ENCODE measurements at places on chromosomes 4 and X.

DNA sequence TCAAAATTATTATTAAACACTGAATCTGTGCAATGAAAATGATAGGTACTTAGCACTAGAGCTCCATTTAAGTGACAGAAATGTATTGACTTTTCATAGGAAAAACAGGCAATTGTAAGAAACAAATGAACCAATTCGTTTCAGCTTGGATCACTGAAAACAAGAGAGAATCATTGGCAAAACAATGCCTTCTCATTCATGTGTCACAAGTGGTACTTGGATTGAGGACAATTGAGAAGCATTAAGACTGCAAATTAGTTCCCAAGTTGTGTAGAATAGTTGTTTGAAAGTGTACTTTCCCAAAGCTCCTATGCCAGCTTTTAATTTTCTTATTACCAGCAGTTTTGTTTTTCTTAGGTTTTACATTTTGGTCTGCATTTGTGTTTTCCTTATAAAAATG is 20.6 kb downstream of the CNKSR2 start:
- peak; percentile 12 for DNase-seq

- DNase-seq: no peak
Observed at GRCh38 chr4:83238393-83239248, 46.0 kb downstream of the COQ2 start.

DNA sequence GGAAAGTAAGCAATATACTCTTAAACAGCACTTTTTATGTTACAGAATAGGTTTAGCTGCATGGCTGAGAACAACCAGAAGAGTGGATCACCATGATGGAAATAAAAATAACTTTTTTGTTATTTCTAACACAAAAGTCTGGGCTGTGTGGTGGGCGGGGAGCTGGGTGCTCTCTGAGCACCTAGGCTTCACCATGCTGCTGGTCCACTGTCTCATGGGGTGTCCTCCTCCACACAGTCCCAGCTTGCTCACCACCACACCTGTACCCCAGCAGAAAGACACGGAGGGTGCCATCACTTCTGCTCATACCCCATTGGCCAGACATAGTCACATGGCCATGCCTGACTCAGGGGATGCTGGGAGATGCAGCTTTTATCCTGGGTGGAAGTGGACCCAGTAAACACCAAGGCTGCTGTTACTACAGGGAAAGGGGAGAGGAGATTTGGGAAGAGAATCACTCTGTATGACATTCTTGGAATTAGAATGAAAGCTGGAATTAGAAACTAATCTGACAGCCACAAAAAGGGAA is 45.0 kb downstream of the CPZ start:
- no peak for DNase-seq

GRCh38 chr4:87209696-87210095 is 10.7 kb downstream of the KLHL8 start:
- no peak for DNase-seq

DNA sequence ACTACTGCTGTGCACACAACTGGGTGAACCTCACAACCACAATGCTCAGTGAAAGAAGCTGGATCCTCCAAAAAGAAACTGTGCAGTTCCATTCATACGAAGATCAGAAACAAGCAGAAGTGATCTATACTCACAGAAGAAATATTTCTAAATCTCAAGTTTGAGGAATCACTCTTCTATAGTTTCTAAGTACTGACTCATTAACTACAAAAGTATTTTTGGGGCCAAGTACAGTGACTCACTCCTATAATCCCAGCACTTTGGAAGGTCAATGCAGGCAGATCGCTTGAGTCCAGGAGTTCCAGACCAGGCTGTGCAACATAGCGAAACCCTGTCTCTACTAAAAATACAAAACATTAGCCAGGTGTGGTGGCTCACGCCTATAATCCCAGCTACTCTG is 51.3 kb upstream of the RELL1 start:
- DNase-seq: no peak

DNA sequence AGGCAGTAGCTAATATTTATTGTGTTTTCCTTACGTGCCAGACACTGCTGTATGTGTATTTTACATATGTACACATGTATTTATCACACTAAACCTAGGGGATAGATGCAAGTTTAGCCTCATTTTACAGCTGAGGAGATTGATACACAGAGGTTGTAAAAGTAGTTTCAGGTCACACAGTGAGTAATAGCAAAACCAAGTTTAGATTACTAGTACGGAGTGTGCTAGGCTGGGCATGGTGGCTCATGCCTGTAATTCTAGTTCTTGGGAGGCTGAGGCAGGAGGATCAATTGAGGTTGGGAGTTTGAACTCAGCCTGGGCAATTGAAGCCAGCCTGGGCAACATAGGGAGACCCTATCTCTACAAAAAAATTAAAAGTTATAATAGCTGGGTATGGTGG is 701.1 kb upstream of the ATOH1 start:
- no peak for DNase-seq

DNA sequence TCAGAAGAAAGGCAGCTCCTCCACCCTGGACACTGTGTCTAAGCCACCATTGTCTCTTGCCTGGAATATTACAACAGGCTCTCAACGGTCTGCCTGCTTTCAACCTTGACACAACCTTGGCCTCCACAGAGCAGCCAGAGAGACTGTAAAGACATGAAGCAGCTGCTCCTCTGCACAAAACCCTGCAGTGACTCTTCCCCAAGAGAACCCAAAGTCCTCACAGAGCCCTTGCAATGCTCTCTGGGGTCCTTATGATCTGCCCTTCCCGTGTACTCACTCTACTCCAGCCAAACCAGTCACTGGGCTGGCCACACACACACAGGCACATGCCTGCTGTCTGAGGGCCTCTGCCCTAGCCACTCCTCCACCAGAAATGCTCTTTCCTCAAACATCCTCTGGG is 75.9 kb upstream of the CPEB2 start:
- no peak for DNase-seq

- DNase-seq: peak; percentile 80
Observed at GRCh38 chr4:52964011-52964410, 101.9 kb downstream of the RASL11B start.

DNA sequence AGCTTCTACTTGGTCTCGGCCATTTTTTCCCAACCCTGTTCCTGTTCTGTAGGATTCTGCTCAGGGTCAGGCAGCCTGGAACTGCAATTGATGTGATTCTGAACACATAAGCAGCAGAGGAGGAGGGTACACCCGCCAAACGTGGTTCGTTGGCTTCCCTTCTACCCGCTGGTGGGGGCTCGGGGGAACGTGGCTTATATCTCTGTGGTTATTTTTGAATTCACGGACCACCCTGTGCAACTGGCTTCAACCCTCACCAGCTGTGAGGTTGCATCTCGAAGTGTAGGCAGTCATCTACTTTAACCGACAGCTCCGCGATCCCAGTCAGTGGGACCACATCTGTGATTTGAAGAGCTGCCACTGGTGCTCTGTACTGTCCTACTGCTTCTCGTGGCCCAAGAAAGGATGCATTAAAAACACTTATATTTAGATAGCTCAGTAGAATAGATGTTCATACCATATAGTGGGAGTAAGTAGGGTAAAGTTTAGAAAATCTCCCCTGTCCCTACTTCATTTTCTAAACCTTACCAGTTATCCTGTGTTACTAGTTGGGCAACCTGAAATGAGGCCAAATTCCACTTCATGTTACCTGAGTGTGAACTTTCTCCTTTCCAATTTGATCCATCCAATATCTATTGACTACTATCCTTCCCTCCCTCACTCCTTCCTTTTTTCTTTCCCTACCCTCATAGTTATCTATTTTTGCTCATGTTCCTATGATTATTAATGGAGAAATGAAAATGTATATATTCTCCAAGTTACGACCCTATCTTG is 80.4 kb upstream of the BCOR start:
- DNase-seq: no peak

DNA sequence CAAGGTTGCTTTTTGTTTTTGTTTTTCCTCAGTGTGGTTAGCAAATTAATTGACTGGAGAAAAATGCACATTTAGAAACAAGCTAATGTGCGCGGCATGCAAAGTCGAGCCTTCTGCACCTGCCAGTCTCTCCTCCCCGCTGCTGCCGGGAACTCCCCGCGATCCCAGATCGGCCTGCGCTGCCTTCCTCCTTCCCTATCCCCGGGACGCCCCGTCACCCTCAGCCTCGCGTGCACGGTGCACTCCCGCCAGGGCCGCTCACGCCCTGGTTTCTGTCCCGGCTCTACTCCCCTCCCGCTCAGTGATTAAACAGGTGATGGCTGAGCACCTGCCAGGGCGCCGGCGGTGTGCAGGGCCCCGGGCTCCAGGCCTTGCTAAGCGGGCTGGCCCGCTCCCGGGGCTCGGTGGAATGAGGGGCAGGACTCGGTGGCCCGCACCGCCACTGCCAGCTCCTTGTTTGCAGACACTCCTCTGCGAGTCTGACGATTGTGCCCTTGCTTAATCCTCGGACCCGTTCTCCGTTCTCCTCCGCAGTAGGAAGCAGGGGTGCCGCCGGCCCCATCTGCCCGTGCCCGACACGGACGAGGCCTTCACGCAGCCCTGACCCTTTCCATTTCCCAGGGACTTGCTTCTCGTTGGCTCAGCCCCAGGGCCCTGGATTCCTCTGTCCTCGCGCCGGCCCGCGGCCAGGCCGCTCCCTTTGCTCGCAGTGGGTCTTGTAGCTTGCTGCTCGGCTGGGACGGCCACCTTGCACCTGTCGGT is 143.4 kb downstream of the TRIML1 start:
- DNase-seq: peak; percentile 8

DNA sequence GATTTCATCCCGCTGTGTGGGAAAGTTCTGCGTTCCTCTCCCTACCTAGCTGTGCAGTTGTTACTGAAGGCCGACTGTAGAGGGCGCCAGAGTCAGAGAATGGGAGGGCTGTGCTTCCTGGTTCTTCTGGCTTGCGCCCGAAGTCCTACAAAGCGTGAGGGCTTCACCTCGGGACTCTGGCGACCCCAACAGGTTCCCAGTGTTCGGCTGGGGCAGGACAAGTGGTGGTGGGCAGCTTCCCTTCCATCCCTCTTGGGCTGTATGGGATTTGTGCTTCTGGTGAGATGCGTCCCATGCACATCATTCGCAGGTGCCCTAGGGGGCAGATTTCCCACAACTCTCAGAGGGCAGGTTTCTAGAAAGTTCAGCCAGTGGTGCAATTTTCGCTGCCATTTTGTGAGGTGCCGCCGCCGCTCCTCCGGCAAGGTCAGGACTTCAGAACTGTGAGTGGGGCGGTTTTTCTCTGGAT is 27.3 kb downstream of the CT45A1 start:
- peak; percentile 13 for DNase-seq

DNA sequence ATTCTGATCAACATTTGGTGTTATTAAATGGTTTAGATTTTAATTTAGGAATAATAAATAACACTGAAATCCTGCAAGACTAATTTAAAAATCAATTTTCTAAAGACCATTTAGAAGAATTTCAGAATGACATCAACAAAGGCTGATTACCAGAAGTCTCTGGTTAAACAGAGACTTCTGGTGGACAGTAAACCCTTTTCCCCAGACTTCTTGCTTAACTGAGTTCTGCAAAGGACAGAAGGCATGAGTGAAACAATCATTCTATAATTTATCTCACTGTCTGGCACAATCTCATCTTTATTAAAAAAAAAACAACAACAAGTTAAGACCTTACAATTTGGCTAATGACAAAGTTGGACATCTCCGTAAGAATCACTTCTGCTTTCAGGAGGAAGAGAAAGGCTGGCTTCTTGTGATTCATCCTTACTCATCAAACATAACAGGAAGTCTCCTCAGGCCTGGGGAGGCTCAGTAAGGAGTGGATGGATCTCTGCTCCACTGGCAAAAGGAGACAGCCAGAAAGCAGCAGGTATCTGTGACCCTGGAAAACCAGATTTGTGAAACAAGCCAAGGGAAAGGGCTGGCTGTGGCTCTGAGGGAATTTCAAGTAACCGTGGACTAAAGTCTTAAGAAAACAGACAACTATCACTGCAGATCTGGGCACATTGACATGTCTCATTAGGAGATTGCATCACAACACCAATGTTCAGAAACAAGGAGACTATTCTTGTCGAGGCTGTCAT is 908 bp upstream of the TLR6 start:
- no peak for DNase-seq

DNA sequence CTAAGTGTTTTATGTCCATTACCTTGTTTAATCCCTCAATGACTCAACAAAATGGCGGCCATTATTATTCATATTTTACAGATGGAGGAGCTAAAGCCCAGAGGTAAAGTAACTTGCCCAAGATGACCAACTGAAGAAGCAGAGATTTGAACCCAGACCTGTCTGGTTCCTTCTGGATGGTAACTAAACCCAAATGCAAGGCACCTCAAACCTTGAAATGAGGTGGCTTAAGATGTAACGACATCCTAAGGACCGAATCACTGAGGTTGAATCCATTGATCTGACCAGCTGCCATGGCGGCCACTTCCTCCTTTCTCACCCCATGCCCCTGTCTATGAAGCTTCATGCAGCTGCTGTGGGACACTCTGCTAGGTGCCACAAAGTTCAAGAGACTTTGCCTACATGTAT is 932 bp downstream of the TLR10 start:
- no peak for DNase-seq

GRCh38 chrX:103413705-103414387 is 37.5 kb downstream of the BEX3 start:
- no peak for DNase-seq

- no peak for DNase-seq
Observed at GRCh38 chrX:8390771-8391170, 73.9 kb upstream of the VCX3B start.

- peak; percentile 70 for DNase-seq
Observed at GRCh38 chr4:141002323-141002805, 130.9 kb downstream of the RNF150 start.

- no peak for DNase-seq
Observed at GRCh38 chrX:8726031-8726652, 5.8 kb downstream of the ANOS1 start.

DNA sequence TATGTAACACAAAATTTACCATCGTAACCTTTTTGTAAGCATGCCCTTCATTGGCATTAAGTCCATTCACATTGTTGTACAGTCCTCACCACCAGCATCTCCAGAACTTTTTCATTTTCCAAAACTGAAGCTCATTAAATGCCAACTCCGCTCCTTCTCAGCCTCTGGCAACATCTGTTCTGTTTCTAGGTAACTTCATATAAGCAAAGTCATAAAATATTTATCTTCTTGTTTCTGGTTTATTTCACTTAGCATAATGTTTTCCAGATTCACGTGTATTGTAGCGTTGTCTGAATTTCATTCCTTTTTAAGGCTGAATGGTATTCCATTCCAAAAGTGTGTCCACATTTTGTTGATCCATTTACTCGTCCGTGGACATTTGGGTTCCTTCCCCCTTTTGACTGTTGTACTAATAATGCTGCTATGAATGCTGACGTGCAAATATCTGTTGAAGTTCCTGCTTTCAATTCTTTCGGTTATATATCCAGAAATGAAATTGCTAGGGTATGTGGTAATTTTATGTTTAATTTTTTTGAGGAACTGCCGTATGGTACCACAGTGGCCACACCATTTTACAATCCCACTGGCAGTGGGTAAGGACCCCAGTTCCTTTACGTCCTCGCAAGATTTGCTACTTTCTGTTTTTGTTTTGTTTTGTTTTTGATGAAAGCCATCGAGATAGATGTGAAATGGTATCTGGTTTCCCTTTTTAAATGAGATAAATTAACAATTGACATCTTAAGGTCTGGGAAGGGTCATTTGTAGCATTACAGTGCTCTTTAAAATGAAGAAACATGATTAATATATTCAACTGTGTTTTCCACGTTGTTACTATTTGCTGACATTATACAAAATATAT is 63.4 kb downstream of the PTTG2 start:
- no peak for DNase-seq

GRCh38 chr4:76210452-76210851 is 3.2 kb downstream of the SCARB2 start:
- DNase-seq: no peak

GRCh38 chr4:183426507-183426906 is 17.9 kb upstream of the CDKN2AIP start:
- DNase-seq: no peak
